ENCODE measurements at places on chromosomes 12 and 14.
A peak's percentile ranks its signal among the peaks of the same experiment; 100 is the strongest.

- peaks cover 4% of the 10 kb centered on the region for H3K4me1 ChIP-seq
- no peaks in the 10 kb centered on the region for H3K36me3 ChIP-seq
- no peak overlapping the region for H3K4me3 ChIP-seq
- DNase-seq = no peak
- H3K27ac ChIP-seq = no peak overlapping the region
These were observed 156.1 kb upstream of the FSCB start for GRCh38 chr14:44663136-44663535.

- peaks cover 7% of the 10 kb centered on the region for H3K4me1 ChIP-seq
- H3K27ac ChIP-seq = no peak overlapping the region
- no peaks in the 10 kb centered on the region for H3K27me3 ChIP-seq
- no peak for DNase-seq
- no peak overlapping the region for H3K4me3 ChIP-seq
These were observed 90.3 kb upstream of the EEA1 start for GRCh38 chr12:93019212-93019927.

GRCh38 chr12:106907411-106907810 lies 48.3 kb upstream of the TMEM263 start:
- DNase-seq = no peak
- peaks cover 2% of the 10 kb centered on the region for H3K4me1 ChIP-seq
- H3K27me3 ChIP-seq = peaks cover 9% of the 10 kb centered on the region
- H3K4me3 ChIP-seq = no peak overlapping the region

DNA sequence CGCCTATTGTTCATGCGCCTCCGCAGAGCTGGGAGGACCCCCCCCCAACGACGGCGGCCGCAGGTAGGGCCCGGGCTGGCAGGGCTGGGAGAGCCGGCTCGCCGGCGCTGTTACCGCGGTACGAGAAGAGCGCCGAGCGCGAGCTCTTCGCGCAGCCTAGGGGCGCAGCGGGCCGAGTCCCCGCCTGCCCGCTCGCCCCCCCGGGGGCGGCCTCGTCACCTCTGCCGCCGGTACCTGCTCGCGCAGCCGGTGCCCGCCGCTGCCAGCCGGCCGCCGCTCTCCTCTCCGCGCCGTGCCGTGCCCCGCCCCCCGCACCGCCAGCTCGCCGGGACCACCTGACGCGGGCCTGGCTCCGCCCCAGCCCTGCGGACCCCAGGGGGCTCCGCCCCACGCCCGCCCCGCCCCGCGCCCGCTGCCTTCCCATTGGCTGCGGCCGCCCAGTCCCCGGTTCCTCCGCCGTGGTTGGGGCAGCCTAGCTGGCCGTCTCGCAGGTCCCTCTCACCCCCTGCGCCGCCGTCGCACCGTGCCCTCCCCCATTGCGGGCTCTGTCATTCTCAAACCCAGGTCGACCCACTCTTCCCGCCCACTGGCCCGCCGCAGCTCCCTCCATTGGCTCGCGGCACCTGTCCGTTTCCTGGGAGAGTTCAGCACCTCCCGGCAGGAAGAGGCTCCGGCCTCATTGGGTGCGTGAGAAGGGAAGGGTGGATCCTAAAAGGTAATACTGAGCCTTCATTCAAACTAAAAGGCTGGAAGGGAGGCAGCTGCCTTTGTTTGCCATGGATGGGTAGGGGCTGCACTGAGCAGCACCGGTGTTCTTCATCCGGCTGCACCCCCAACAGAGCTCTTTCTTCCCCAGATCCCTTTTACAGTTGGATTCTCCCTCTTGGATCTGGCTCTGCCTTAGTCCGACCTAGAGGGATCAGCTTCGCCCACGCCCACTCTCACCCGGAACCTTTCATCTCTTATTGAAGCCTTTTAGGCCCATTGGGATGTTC lies at the start of gene MAP3K9:
MAP3K9 (minus strand) TSS at position 289 of the 995 bp plus-strand sequence. CDS start 342 bp downstream, outside the sequence.
- no peaks in the 10 kb centered on the region for H3K27me3 ChIP-seq
- DNase-seq = peak; percentile 96
- H3K27ac ChIP-seq = peak within 1 kb of the TSS; percentile 40
- no peaks in the 10 kb centered on the region for H3K36me3 ChIP-seq
- H3K4me3 ChIP-seq = peak within 1 kb of the TSS; percentile 88
- peaks cover 3% of the 10 kb centered on the region for H3K4me1 ChIP-seq

DNA sequence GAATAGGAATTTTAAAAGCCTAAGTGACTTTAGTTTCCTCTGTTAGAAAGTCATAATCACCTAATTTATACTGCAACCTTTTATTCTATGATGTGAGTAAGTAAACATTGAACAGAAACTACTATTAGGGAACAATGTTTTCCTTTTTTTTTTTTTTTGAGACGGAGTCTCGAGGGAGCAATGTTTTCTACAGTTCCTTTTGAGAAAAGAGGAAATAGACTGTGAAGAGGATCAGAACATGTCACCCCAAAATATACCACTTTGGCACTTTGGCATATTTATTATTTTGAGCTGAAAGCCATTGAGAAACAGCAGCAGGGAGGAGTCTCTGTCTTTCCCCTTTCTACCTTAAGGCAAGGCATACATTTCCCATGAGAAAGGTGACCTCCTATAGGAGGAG lies 162.7 kb upstream of the CNOT2 start:
- DNase-seq = no peak
- H3K4me3 ChIP-seq = no peak overlapping the region
- H3K27ac ChIP-seq = no peak overlapping the region
- H3K27me3 ChIP-seq = no peaks in the 10 kb centered on the region
- H3K4me1 ChIP-seq = no peaks in the 10 kb centered on the region

DNA sequence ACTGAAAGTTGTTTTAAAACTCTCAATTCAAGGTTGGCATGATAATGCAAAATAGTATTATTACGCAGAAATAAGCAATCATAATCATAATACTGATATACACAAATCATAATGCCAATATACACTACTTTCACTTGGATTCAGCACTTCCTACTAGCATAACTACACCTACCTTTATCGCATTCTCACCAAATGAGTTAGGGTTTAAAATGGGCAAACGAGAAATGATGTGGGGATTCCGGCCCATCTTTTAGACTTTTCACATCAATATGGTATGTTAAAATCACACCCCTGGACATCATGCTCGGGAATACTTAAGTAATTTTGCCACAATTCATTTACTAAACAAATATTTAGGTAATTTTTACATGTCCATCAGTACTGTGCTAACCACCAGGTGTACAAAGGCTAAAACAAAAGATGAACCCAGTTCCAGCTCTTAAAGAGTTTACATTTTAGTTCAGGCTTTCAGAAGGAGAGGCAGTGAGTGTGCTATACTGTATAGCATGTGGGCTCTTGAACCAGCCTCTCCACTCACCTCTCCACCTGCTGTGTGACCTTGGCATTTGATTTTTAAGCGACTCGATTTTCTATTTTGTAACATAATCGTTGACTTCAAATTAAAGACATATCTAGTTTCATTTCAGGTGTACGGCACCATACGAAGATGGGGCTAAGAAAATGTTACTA lies 1.1 kb upstream of the USP15 start:
- DNase-seq = no peak
- peak overlapping the region; percentile 69 for H3K4me3 ChIP-seq
- no peaks in the 10 kb centered on the region for H3K4me1 ChIP-seq
- H3K36me3 ChIP-seq = no peaks in the 10 kb centered on the region

GRCh38 chr12:121812921-121813896 lies 9.4 kb downstream of the SETD1B start:
- peaks cover 13% of the 10 kb centered on the region for H3K4me1 ChIP-seq
- H3K36me3 ChIP-seq = peaks cover 35% of the 10 kb centered on the region
- H3K4me3 ChIP-seq = peak overlapping the region; percentile 83
- H3K27me3 ChIP-seq = no peaks in the 10 kb centered on the region
- DNase-seq = no peak
- H3K27ac ChIP-seq = no peak overlapping the region

DNA sequence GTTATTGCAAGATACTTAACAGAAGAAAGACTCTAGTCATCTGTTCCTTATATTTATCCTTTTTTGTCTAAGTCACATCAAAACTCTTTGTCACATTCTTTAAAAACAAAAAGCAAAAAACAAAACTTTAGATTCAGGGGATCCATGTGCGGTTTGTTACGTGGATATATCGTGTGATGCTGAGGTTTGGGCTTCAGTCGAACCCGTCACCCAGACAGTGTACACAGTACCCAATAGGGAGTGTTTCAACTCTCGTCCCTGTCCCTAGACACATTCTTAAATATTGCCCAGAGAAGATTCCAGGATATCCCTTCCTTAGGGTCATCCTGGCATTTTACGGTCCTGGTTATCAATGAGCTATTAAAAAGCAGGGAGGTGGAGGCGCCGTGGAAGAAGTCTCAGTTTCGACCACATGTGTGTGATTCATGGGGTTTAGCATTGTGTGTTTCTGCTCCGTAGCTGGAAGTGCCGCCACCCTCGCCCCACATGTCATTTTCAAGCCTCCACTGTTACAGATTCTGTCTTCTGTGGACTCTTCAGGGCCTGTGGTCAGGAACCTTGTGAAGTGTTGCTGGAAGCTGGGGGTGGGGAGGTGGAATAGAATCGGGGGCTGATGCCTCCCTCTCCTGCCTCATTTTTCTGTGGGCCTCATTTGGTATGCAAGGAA lies 19.9 kb downstream of the CCND2 start:
- H3K4me1 ChIP-seq = peaks cover 9% of the 10 kb centered on the region
- no peaks in the 10 kb centered on the region for H3K27me3 ChIP-seq
- peaks cover 17% of the 10 kb centered on the region for H3K36me3 ChIP-seq
- DNase-seq = no peak

- no peak overlapping the region for H3K27ac ChIP-seq
- peaks cover 9% of the 10 kb centered on the region for H3K36me3 ChIP-seq
- H3K4me1 ChIP-seq = no peaks in the 10 kb centered on the region
- no peaks in the 10 kb centered on the region for H3K27me3 ChIP-seq
- no peak overlapping the region for H3K4me3 ChIP-seq
These were observed 80.4 kb downstream of the DUSP16 start for GRCh38 chr12:12482150-12482761.

DNA sequence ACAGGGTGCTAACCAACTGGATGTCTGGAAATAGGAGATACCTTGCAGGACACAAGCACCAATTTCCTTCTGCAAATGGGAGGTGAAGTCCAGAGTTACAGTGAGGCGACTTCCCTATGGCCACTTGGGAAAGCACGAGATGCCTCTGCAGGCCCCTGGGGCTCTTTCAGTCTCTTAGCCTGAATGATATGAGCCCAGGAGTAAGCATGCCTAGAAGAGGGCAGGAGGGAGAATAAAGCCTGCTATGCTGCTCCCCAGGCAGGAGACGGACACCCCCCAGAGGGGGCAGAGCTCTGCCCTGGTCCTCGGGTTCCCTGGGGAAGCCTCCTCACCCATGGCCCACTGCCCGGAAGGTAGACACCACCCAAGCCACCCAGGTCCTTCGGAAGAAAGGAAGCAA lies 105.1 kb downstream of the GCH1 start:
- no peaks in the 10 kb centered on the region for H3K36me3 ChIP-seq
- no peak overlapping the region for H3K27ac ChIP-seq
- no peak for DNase-seq
- no peak overlapping the region for H3K4me3 ChIP-seq
- no peaks in the 10 kb centered on the region for H3K4me1 ChIP-seq
- H3K27me3 ChIP-seq = no peaks in the 10 kb centered on the region

Measured in H1 (cell line).